GM10248 (cell line): ENCODE measurements at places on chromosomes 2 and 18.

- peak; percentile 66 for DNase-seq
Measured at GRCh38 chr2:25420820-25421237, 79.1 kb upstream of the DNMT3A start.

DNA sequence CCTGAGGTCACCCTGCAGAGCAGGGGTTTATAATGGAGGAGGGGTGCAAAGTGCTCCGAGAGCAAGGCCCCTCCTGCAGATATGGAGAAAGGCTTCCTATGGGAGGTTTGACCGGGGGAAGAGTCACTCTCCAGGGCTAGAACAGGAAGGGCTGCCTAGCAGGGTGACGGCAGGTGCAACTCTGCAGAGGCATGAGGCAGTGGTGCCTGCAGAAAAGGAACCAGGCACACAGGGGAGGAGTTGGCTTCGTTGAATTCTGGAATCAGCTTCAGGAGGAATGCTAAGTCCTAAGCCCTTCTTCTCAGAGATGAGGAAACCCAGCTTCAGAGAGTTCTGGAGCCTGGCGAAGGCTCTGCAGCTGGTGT is 17.5 kb upstream of the HPCAL1 start:
- DNase-seq: no peak

GRCh38 chr2:149246186-149246585 is 84.2 kb upstream of the LYPD6 start:
- DNase-seq: no peak

DNA sequence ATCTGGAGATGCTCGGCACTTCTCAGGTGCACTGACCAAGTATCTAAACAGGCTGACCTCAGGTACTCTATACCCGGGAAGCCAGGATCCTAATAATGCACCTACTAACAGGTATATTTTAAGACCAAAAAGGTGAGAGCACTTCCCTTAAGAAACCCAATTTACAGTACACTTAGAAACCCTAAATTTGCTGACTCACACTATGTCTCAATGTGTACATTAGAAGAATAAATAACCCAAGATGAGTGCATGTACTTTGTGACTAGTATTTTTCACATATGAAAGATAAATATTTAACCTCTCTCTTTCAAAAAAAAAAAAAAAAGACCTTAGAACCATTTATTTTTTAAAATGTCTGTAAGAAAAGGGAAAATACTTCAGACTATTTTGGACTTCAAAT is 118.8 kb downstream of the ZNF516 start:
- DNase-seq: no peak

DNA sequence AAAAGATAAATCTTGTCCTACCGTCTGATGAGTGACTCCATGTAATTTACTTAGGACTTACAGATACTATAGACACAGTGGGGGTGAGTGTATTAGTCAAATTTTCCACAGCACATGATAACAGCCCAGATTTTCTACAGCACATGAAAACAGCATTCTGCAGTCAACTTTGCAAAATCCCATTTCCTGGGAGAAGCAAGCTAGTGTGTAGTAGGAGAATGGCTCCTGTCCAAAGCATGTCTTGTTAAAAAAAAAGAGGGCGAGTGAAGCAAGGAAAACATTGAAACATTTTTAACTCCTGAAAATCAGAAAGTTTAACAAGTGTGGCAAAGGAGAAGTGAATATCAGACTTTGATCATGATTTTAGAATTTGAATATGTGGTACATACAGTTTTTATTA is 817.8 kb upstream of the FAM98A start:
- DNase-seq: no peak

- DNase-seq: no peak
Measured at GRCh38 chr2:187264612-187265011, 183.4 kb downstream of the CALCRL start.

GRCh38 chr2:137670111-137670510 is 294.2 kb upstream of the HNMT start:
- no peak for DNase-seq

DNA sequence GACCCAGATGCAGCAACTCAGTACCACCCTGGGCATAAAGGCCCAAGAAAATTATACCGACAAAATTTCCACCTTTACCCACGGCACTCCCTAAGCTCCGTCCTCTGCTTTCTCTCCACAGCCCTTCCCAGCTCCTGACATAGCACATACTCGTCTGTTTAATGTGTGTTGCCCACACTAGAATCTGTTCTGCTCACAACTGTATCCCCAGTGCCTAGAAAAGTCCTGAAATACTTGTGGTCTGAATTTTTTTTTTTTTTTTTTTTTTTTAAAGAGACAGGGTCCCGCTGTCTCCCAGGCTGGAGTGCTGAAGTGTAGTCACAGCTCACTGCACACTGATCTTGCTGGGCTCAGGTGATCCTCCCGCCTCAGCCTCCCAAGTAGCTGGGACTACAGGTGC is 62.3 kb downstream of the ADCY3 start:
- no peak for DNase-seq

- DNase-seq: no peak
Measured at GRCh38 chr18:30852980-30853379, 189.6 kb downstream of the DSC3 start.

- peak; percentile 68 for DNase-seq
Measured at GRCh38 chr2:201860636-201861066, 54.3 kb downstream of the CDK15 start.

GRCh38 chr18:46459789-46460455 is 197.1 kb downstream of the LOXHD1 start:
- no peak for DNase-seq

- DNase-seq: no peak
Measured at GRCh38 chr2:215678094-215678493, 242.2 kb upstream of the FN1 start.

DNA sequence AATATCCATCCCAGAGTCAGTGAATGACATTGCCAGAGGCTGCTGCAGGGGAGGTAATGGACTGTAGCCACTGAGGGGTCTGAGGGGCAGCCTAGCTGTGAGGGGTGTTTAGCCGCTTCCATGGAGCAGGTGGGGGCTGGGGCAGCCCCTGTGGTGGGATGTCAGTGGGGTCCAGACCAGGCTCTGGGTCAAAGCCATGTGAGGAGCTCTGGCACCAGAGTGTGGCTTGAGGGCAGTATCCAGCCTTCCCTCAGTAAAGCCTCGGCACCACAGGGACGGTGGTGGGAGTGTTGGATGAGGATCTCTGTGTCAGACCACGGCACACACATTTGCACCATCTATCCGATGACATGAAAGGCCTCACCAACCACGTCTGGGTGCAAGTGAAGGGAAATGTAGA is 85.0 kb downstream of the INHBB start:
- no peak for DNase-seq

GRCh38 chr2:229170916-229171315 is 100.2 kb downstream of the PID1 start:
- no peak for DNase-seq

- DNase-seq: no peak
Measured at GRCh38 chr2:180040146-180040925, 33.2 kb upstream of the CWC22 start.

- no peak for DNase-seq
Measured at GRCh38 chr2:152694161-152694661, 23.1 kb downstream of the PRPF40A start.

DNA sequence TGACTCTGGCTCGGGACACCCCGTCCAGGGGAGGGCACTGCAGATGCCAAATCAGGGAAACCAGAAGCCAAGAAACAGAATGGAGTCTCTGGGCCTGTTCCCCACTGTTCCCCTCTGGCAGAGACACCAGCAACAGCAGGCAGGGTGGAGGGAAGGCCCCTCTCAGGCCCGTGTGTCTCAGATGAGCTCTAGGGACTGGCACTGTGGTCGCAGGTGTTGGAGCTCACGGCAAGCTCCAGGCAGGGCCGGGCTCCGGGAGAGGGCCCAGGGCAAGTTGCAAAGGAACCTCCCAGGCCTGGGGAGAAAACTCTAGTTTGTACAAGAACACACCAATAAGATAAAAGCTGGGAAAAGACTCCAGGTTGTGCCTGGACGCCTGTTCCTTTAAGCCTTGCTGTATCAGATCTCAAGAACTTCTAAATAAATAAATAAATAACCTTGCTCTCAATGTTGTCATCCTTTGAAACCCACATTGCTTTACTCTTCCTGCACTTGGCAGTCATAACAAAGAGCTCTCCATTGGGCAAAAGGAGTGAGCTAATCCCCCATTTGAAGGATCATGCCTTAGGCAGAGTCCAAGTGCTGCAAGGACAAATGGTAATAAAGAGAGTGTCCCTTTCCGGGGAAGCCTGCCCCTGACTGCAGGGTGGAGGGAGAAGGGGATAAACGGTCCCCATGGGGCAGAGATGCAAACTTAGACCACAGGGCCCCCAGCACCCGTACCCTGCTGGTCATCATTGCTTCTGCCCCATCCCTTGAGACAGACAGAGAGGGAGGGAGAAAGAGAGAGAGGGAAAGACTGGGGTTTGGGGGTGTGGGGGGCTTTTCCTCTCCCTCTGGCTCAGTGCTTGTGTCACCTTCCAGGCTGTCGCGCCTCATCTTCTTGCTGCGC is 33.3 kb downstream of the CNGA3 start:
- no peak for DNase-seq

DNA sequence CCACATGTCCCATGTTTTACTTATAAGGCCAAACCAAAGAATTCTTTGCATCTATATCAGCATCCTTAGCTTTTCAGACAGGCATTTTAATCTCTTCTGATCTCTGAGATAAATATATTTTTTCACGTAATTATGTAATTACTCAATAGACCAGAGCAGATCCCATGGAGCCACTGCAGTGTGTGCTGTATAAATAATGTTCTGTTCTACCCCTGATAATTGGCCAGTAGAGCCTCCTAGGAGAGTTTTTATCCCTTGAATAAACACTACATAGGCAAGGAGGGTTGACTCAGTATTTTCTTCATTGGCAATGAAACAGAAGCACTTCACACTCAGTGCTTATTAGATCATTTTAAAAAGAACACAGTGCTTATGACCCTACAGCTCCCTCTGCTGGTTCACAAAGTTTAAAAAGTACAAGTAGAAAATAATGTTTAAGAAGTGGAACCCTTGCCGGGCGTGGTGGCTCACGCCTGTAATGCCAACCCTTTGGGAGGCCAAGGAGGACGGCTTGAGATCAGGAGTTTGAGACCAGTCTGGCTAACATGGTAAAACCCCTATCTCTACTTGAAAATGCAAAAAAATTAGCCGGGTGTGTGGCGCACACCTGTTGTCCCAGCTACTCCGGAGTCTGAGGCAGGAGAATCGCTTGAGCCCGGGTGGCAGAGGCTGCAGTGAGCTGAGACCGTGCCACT is 91.9 kb downstream of the PPP1R1C start:
- DNase-seq: peak; percentile 38

DNA sequence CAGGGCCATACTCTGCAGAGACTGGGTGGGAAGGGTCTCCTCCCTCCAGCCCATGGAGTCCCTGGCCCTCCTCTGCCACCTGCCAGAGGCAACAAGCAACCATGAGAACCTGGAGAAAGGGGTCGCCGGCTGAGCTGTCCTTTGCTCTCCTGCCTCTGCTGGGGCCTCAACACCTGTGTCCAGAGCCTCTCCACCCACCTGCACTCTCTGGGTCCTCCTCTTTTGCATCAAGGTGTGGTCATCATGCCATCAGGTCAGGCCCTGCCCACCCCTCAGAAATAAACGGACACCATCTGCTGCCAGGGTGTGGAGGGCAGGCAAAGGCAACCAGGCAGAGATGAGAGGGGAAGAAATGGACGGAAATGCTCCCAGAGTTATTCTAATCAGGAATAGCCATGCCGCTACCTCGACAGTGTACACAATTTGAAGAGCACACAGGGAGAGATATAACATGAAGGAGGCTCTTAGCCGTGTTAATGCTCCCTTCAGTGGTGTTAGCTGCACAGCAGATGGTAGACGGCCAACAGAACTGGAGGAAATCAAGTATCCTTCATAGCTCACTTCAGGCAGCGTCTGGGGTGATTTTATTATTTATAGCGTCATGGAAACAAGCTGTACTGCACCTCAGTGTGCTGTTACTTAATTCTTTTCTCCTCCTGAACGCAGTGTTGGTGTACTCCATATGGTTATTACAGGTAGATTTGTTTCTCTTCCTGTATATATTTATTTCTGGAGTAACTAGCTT is 247.9 kb downstream of the TSN start:
- no peak for DNase-seq
